Vagina (tissue), 2 donors: ENCODE measurements at places on chromosomes 12 and 14. TPM values are rescaled to one million over a fixed set of nuclear protein-coding genes. Genes with fewer than 3 reads are reported as not detected.

DNA sequence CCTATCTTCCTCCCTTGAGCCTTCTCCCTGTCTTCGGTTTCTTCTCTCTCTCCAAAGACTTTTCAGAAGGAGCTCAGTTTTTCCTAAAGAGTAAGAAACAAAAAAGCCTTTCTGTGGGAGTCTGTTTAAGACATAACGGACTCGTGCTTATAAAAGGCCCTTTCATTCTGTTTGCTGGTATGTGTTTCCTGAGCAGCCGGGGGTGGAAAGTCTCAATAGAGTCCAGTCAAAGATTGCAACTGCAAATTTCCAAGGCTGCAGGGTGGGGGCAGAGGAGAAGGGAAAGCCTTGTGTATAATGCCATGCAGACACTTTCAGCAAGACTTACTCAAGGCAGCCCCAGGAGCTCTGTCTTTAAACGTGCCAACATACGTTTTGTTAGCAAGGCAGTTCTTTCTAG lies 62.2 kb downstream of the GNG2 start:
- no peak overlapping the region for H3K27ac ChIP-seq
- peaks cover 4% of the 10 kb centered on the region for H3K4me1 ChIP-seq
- H3K36me3 ChIP-seq = no peaks in the 10 kb centered on the region

DNA sequence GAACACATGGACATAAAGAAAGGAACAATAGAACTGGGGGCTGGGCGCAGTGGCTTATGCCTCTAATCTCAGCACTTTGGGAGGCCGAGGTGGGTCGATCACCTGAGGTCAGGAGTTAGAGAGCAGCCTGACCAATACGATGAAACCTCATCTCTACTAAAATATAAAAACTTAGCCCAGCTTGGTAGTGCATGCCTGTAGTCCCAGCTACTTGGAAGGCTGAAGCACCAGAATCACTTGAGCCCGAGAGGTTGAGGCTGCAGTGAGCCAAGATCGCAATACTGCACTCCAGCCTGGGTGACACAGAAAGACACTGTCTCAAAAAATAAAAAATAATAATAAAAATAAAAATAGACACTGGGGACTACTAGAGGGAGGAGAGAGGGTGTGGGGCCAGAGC lies 154.5 kb downstream of the SEC23A start:
- no peaks in the 10 kb centered on the region for H3K4me1 ChIP-seq
- H3K27ac ChIP-seq = no peak overlapping the region
- no peaks in the 10 kb centered on the region for H3K36me3 ChIP-seq
- no peak overlapping the region for H3K4me3 ChIP-seq
- H3K27me3 ChIP-seq = no peaks in the 10 kb centered on the region

Gene KRT2
- 2.0 TPM for total RNA-seq

DNA sequence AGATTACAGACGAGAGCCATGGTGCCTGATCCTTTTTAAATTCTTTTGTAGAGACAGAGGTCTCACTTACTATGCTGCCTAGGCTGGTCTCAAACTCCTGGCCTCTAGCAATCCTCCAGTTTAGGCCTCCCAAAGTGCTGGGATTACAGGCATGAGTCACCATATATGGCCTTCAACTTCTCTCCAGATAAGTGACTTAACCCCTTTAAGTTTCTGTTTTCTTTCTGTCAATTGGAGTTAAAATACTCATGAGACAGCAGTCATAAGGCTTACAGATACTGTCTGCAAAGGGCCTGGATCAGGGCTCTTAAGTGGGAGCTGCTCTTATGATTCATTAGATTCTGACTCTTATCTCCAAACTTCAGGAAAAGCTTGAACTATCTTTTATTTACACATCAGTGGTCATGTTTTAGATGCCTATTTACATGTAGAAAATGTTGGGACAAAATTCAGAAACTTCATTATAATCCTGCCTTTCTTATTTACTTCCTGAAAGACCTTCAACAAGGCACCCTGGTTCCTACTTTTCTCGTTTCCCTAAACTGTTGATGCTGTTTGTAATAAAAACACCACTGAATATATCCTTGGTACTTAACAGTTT lies 271.5 kb upstream of the TBX3 start:
- DNase-seq = no peak
- no peaks in the 10 kb centered on the region for H3K36me3 ChIP-seq
- H3K4me3 ChIP-seq = no peak overlapping the region

- no peak overlapping the region for H3K27ac ChIP-seq
- no peaks in the 10 kb centered on the region for H3K36me3 ChIP-seq
- no peak overlapping the region for H3K4me3 ChIP-seq
- no peaks in the 10 kb centered on the region for H3K27me3 ChIP-seq
- DNase-seq = no peak
These were observed 151.4 kb upstream of the DAAM1 start for GRCh38 chr14:59037086-59037485.

GRCh38 chr12:27504507-27504906 lies 19.5 kb upstream of the PPFIBP1 start:
- H3K27ac ChIP-seq = no peak overlapping the region
- no peaks in the 10 kb centered on the region for H3K36me3 ChIP-seq
- no peaks in the 10 kb centered on the region for H3K27me3 ChIP-seq
- no peaks in the 10 kb centered on the region for H3K4me1 ChIP-seq
- DNase-seq = no peak

- no peak overlapping the region for H3K27ac ChIP-seq
- peaks cover 8% of the 10 kb centered on the region for H3K4me1 ChIP-seq
- no peaks in the 10 kb centered on the region for H3K27me3 ChIP-seq
- H3K36me3 ChIP-seq = no peaks in the 10 kb centered on the region
- no peak overlapping the region for H3K4me3 ChIP-seq
- no peak for DNase-seq
These were observed 2.8 kb downstream of the LRRC74A start for GRCh38 chr14:76829013-76829365.

Gene BDKRB1
- 2.5 TPM for total RNA-seq

Gene TAS2R10
- total RNA-seq = not detected

Gene COX8C
- total RNA-seq = not detected

DNA sequence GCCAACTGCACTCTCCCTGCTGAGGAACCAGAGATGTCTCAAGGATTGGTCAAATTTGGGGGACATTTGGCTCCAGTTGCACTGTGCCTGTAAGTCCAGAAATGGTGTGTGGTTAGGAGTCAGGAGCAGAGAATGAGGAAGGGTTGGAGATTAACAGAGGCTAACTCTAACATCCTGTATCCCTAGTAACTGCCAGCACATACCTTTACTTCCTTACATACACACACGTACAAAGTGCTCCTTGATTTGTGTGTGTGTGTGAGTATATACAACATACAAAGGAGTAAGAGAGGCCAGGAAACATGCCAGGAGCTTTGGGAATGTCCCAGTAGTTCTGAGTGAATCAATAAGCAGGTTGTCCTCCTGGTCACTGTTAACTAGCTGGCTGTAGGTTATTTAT lies 39.8 kb upstream of the NRXN3 start:
- no peak overlapping the region for H3K27ac ChIP-seq
- no peaks in the 10 kb centered on the region for H3K4me1 ChIP-seq
- H3K36me3 ChIP-seq = no peaks in the 10 kb centered on the region

GRCh38 chr14:78359581-78359980 lies 189.4 kb downstream of the NRXN3 start:
- H3K4me1 ChIP-seq = no peaks in the 10 kb centered on the region
- H3K27ac ChIP-seq = no peak overlapping the region
- no peak overlapping the region for H3K4me3 ChIP-seq
- DNase-seq = no peak
- H3K27me3 ChIP-seq = no peaks in the 10 kb centered on the region

GRCh38 chr12:47207340-47207717 lies 127.6 kb upstream of the AMIGO2 start:
- no peaks in the 10 kb centered on the region for H3K4me1 ChIP-seq
- no peak overlapping the region for H3K4me3 ChIP-seq
- no peaks in the 10 kb centered on the region for H3K27me3 ChIP-seq
- no peaks in the 10 kb centered on the region for H3K36me3 ChIP-seq

- no peaks in the 10 kb centered on the region for H3K27me3 ChIP-seq
- H3K4me1 ChIP-seq = no peaks in the 10 kb centered on the region
- no peaks in the 10 kb centered on the region for H3K36me3 ChIP-seq
- DNase-seq = no peak
These were observed 33.3 kb upstream of the KRAS start for GRCh38 chr12:25284024-25284423.

Gene ERP27
- 2.2 TPM for total RNA-seq

- no peaks in the 10 kb centered on the region for H3K4me1 ChIP-seq
- H3K4me3 ChIP-seq = no peak overlapping the region
- no peaks in the 10 kb centered on the region for H3K36me3 ChIP-seq
- no peak overlapping the region for H3K27ac ChIP-seq
- H3K27me3 ChIP-seq = no peaks in the 10 kb centered on the region
These were observed 197.5 kb downstream of the PAX9 start for GRCh38 chr14:36859119-36859518.

DNA sequence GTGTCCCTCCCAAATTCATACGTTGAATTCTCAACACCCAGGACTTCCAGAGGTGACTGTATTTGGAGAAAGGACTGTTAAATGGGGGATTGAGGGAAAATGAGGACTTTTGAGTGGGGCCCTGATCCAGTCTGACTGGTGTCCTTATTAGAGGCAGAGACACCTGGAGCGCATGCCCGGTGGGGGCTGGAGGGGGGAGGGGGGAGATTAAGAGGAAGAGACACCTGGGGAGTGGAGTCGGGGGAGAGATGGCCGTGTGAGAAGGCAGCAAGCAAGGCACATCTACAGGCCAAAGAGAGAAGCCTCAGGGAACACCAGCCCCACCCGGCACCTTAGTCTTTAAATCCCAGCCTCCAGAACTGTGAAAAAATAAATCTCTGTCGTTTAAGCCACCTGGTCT lies 209.7 kb downstream of the SLC41A2 start:
- H3K27me3 ChIP-seq = no peaks in the 10 kb centered on the region
- H3K27ac ChIP-seq = no peak overlapping the region
- DNase-seq = no peak
- no peak overlapping the region for H3K4me3 ChIP-seq
- H3K36me3 ChIP-seq = no peaks in the 10 kb centered on the region
- H3K4me1 ChIP-seq = no peaks in the 10 kb centered on the region

- H3K27ac ChIP-seq = no peak overlapping the region
- peak overlapping the region; percentile 66 for H3K4me3 ChIP-seq
- H3K4me1 ChIP-seq = peaks cover 25% of the 10 kb centered on the region
These were observed 1.6 kb downstream of the DPF3 start for GRCh38 chr14:72892103-72892878.

DNA sequence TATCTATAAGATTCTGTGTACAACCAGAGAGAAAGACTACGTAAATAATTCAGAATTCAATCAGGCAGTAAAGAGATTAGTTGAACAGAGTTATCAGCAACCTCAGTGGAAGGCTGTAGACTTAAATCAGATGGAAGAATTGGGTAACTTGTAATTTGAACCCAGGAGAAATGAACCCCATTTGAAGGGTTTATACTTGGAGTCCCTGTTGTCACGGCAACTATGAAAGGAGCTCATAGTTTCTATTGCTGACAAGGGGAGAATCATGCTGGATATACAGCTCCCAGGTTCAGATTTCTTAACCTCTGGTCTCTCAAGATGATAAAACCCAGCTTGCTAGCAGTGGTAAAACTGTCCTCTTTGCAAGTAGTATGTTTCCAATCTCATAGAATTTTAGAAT lies 54.4 kb upstream of the BMP4 start:
- no peak for DNase-seq
- H3K4me3 ChIP-seq = no peak overlapping the region
- no peak overlapping the region for H3K27ac ChIP-seq
- no peaks in the 10 kb centered on the region for H3K27me3 ChIP-seq
- no peaks in the 10 kb centered on the region for H3K4me1 ChIP-seq
- no peaks in the 10 kb centered on the region for H3K36me3 ChIP-seq

- H3K4me1 ChIP-seq = no peaks in the 10 kb centered on the region
- no peak for DNase-seq
- H3K27me3 ChIP-seq = no peaks in the 10 kb centered on the region
- H3K36me3 ChIP-seq = no peaks in the 10 kb centered on the region
- no peak overlapping the region for H3K4me3 ChIP-seq
These were observed 468.4 kb upstream of the FOXG1 start for GRCh38 chr14:28298156-28298555.

DNA sequence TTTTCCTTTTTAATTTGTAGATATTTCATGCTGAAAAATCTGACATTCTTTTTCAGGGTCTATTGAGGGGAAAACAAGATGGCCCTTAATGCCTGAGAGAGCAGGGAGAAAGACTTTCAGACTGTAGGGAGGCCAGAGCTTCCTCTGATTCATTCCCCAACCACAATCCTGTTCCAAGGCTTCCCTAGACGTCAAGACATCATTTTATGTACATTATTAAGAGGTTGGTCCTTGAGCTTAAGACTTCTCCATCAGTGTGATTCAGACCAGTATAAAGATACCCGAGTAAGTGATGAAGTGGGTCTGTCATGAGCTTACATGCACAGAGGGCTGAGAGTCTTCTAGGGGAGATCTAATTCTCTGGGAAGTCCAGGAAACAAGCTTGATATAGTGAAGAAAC lies 57.3 kb downstream of the AVPR1A start:
- no peak overlapping the region for H3K4me3 ChIP-seq
- H3K4me1 ChIP-seq = no peaks in the 10 kb centered on the region
- H3K36me3 ChIP-seq = no peaks in the 10 kb centered on the region
- H3K27ac ChIP-seq = no peak overlapping the region
- DNase-seq = no peak
- H3K27me3 ChIP-seq = no peaks in the 10 kb centered on the region

GRCh38 chr12:16021026-16021425 lies 109.9 kb downstream of the DERA start:
- no peaks in the 10 kb centered on the region for H3K27me3 ChIP-seq
- no peak overlapping the region for H3K27ac ChIP-seq
- peaks cover 8% of the 10 kb centered on the region for H3K36me3 ChIP-seq
- no peak for DNase-seq
- H3K4me1 ChIP-seq = no peaks in the 10 kb centered on the region

GRCh38 chr14:71720978-71721624 lies 211.1 kb upstream of the RGS6 start:
- H3K4me1 ChIP-seq = peaks cover 5% of the 10 kb centered on the region
- peaks cover 6% of the 10 kb centered on the region for H3K36me3 ChIP-seq
- no peak for DNase-seq
- no peak overlapping the region for H3K27ac ChIP-seq

GRCh38 chr14:61476105-61476753 lies 154.8 kb downstream of the PRKCH start:
- H3K4me1 ChIP-seq = peaks cover 66% of the 10 kb centered on the region
- H3K4me3 ChIP-seq = no peak overlapping the region
- no peaks in the 10 kb centered on the region for H3K36me3 ChIP-seq
- peak overlapping the region; percentile 88 for H3K27ac ChIP-seq
- no peak for DNase-seq
- no peaks in the 10 kb centered on the region for H3K27me3 ChIP-seq

DNA sequence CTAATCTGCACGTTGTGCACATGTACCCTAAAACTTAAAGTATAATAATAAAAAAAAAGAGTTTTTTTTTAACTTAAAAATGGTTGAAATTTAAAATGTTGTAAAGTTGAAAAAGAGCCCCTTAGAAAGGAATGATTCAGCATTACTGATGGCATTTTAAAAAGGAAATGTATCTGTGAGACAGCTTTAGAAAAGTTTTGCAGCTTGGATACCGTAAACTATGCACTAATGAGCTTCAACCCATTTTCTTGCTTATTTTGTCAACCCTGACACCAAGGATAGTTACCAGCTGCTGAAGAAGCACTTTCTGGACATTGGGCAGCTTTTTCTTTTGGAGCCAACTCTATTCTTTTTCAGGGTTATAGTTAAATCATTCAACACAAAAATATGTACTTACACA lies 4.3 kb downstream of the BICD1 start:
- DNase-seq = no peak
- no peaks in the 10 kb centered on the region for H3K36me3 ChIP-seq
- H3K27ac ChIP-seq = no peak overlapping the region
- H3K4me1 ChIP-seq = peaks cover 36% of the 10 kb centered on the region
- H3K27me3 ChIP-seq = no peaks in the 10 kb centered on the region
- H3K4me3 ChIP-seq = no peak overlapping the region
